ENCODE measurements at places on chromosomes 5 and 9. TPM values are rescaled to one million over a fixed set of nuclear protein-coding genes. Genes with fewer than 3 reads are reported as not detected.

DNA sequence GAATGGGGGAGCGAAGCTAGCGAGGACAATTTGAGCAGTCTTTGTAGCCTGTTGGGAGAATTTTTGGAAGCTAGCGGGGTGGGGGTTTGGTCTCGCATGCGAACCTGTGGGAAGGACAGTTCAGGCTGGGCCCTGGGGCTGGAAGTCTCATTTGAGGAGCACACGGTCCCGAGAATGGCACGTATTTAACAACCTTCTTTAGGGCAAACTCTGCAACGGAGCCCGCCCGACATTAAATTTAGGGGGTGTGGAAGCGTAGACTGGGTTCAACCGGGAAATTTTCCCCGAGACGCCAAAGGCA, 35.2 kb upstream of the NFIB start:
- no peak for DNase-seq

GRCh38 chr5:74493411-74493810, 147.1 kb downstream of the ENC1 start:
- no peak for DNase-seq

GRCh38 chr9:135187365-135187764, 99.9 kb downstream of the OLFM1 start:
- no peak for DNase-seq

DNA sequence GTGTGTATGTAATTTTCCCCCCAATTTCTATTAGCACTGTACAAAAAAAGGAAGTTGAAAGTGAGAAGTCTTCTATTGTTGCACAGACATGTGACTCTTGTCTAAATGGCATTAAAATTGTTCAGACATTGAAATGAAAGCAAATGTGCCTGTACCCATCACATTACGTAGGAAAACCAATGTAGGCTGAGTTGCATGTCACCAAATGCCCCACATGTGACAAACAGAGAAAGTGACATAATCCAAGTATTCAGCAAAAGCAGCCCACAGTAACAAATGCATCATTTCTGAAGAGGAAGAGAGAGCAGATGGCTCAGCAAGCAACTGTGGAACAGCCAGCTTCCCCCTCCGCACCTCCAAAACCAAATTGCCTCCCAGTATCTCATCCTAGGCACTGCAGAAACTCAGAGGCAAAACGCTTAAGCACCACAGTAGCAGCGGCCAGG, 161.5 kb upstream of the NR4A3 start:
- DNase-seq: no peak

Gene UBLCP1
- total RNA-seq: 16.0 TPM
